Sigmoid colon (tissue), 7 donors: ENCODE measurements at places on chromosomes 1 and 21. TPM values are rescaled to one million over a fixed set of nuclear protein-coding genes. Genes with fewer than 3 reads are reported as not detected.

DNA sequence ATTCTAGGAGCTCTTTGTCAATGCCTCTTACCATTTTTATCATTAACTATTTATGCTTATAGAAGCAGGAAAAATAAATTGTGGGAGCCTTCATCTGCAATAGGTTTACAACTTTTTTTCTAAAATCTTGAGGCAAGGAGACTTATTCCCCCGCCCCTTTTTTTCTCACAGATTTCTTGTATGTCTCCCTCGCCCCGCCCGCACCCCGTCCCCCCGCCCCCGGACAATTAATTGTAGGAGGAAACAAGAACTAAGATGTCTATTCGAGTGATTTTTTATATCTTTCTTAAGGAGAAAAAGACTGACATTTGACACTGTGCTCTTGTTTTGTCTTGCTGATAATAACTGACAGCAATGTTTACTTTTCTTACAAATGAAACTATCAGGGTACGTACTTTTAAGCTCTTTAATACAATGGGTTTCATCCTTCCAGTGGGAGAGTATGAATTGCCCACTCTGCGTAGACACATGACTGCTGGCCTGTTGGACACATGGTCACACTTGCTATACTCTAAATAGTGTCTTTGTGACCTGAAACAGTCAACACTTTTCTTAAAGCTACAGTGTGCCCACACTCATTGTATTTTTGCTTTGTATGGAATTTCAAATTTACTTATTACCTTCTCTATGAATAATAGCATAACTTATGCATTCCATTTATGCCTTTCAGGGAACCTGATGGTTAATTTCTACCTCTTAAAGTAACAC lies 1.5 kb upstream of the IVNS1ABP start:
- H3K4me3 ChIP-seq: no peak overlapping the region
- no peak for DNase-seq
- H3K27ac ChIP-seq: peak overlapping the region; percentile 97
- no peaks in the 10 kb centered on the region for H3K36me3 ChIP-seq

The SH2D1B gene
- not detected for total RNA-seq

DNA sequence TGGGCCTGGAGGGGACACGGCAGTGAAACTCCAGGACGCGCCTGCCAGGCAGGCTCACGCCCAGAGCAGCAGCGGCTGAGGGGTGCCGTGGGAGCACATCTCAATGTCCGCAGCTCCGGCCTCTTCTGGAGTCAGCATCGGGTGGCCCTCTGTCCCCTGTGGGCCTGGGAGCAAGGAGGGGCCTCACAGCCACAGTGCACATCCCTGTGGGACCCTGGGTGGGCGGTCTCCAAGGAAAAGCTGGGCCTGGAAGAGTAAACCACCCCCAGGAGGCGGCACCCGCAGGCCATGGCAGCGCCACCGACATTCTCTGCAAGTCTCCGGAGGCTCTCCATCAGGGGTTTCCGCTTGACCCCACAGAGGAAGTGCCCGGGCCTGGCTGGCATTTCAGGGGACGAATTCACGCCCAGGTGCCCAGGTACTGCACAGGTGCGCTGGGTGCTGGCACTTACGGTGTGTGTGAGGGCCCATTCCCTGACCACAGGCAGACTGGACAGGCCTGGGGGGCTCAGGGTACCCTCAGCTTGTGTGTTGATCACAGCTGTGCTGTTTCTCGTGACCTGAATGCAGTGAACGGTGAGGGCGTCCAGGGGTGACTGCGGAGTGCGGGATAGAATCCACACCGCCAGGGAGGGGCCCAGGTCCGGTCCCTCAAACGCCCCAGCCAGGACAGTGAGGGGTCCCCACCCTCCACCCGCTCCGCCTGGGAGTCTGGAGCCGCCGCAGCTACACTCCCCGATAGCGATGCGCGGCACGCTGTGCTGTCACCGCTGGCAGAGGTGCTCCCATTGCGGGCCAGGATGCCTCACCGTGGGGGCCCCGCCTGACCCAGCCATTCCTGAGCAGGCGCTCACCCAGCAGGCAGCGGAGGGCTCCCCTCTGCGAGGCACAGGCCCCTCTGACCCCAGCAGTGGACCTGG lies 16.6 kb upstream of the RNF223 start:
- no peaks in the 10 kb centered on the region for H3K36me3 ChIP-seq
- no peak overlapping the region for H3K27ac ChIP-seq
- H3K4me1 ChIP-seq: no peaks in the 10 kb centered on the region
- no peaks in the 10 kb centered on the region for H3K27me3 ChIP-seq
- no peak for DNase-seq

GRCh38 chr21:34313116-34313515 lies 50.7 kb upstream of the KCNE2 start:
- no peak for DNase-seq
- H3K4me3 ChIP-seq: no peak overlapping the region
- no peaks in the 10 kb centered on the region for H3K4me1 ChIP-seq
- H3K27ac ChIP-seq: no peak overlapping the region
- H3K27me3 ChIP-seq: no peaks in the 10 kb centered on the region

GRCh38 chr1:192707978-192708547 lies 72.1 kb downstream of the RGS13 start:
- no peak for DNase-seq
- no peaks in the 10 kb centered on the region for H3K27me3 ChIP-seq
- no peaks in the 10 kb centered on the region for H3K4me1 ChIP-seq
- H3K27ac ChIP-seq: no peak overlapping the region
- no peak overlapping the region for H3K4me3 ChIP-seq

DNA sequence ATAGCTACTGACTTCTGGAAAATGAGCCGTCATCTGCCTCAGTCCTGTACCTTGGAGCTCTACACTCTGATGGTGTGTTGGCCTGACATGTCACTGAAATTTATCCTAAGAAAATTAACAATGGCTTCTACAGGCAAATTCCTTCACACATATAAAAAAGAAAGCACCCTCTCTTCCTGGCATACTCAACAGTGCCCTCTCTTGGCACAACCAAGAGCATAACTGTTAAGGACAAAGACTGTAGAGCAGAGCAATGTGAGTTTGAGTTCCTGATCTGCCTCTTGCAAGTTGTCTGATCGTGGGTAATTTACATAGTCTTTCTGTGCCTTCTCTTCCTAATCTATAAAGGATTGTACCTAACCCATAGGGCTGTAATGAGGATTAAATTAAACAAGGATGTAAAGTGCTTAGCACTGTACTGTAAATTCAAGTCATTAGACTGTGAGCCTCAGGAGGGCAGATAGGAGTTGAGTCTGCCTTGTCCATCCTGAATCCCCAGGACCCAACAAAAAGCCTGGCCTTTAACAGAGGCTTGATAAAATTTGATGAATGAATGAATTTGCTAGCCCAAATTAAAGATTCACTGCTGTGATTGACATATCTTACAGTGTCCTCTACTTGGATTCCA lies 83.5 kb downstream of the SYF2 start:
- H3K36me3 ChIP-seq: no peaks in the 10 kb centered on the region
- H3K27me3 ChIP-seq: no peaks in the 10 kb centered on the region
- no peaks in the 10 kb centered on the region for H3K4me1 ChIP-seq

- H3K27me3 ChIP-seq: no peaks in the 10 kb centered on the region
- no peak overlapping the region for H3K27ac ChIP-seq
- no peak overlapping the region for H3K4me3 ChIP-seq
- no peaks in the 10 kb centered on the region for H3K4me1 ChIP-seq
- no peaks in the 10 kb centered on the region for H3K36me3 ChIP-seq
Observed at GRCh38 chr1:227152525-227152924, 165.8 kb downstream of the CDC42BPA start.

DNA sequence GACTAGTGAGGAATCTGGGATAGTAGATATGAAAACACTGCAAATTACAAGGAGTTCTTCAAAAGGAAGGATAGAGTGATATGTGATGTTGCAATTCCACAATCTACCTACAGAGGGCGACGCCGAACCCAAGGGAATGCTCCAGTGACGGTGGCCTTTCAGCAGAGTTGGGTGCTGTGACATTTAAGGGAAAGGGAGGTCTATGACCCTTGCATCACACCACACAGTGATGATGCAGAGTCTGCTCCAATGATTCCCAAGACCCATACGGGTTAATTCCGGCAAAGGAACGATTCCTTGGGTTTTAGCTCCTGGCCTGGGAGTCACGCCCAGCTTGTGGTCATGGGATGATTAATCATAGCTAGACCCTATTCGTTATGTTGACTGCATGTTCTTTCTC lies 123.0 kb upstream of the IGSF21 start:
- DNase-seq: no peak
- no peaks in the 10 kb centered on the region for H3K27me3 ChIP-seq
- H3K4me3 ChIP-seq: no peak overlapping the region
- H3K36me3 ChIP-seq: no peaks in the 10 kb centered on the region

The FHAD1 gene
- not detected for total RNA-seq

GRCh38 chr1:230710543-230710904 lies 3.4 kb downstream of the AGT start:
- no peaks in the 10 kb centered on the region for H3K36me3 ChIP-seq
- no peak overlapping the region for H3K27ac ChIP-seq
- DNase-seq: no peak
- no peak overlapping the region for H3K4me3 ChIP-seq
- peaks cover 15% of the 10 kb centered on the region for H3K4me1 ChIP-seq

The OR6N1 gene
- total RNA-seq: not detected

DNA sequence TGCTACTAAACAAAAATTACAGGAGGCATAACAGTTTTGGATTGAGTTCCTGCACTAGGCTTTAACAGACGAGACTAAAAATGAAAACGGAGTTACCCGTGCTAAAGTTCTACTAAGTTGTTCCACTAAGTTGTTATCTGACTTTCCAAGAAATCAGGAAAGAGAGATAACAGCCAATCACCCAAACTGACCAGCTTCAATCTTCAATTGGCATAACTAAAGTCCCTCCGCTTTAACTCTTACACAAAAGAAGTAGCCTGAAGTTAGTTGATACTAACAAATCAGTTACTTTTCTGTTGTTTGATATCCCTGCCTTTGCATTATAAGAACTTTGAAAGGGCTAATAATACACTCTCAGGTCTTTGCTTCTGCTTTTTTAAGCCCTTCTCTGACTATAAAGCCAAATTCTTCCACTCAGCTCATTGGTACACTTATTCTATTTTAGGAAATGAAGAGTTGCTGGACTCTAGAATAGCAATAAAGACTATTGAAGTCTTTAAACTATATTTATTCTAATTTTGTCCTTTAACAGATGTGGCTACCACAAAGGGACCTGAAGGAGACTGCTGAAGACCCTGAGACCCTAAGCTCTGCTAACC lies 61.3 kb downstream of the TESK2 start:
- H3K27me3 ChIP-seq: no peaks in the 10 kb centered on the region
- H3K36me3 ChIP-seq: no peaks in the 10 kb centered on the region
- no peak overlapping the region for H3K27ac ChIP-seq
- no peak for DNase-seq
- no peaks in the 10 kb centered on the region for H3K4me1 ChIP-seq

The HMGB4 gene
- not detected for total RNA-seq

GRCh38 chr1:12546771-12547585 lies 71.0 kb downstream of the DHRS3 start:
- DNase-seq: peak; percentile 86
- H3K4me1 ChIP-seq: peaks cover 48% of the 10 kb centered on the region
- H3K27ac ChIP-seq: peak overlapping the region; percentile 79
- H3K4me3 ChIP-seq: no peak overlapping the region

The CLDN17 gene
- not detected for total RNA-seq

DNA sequence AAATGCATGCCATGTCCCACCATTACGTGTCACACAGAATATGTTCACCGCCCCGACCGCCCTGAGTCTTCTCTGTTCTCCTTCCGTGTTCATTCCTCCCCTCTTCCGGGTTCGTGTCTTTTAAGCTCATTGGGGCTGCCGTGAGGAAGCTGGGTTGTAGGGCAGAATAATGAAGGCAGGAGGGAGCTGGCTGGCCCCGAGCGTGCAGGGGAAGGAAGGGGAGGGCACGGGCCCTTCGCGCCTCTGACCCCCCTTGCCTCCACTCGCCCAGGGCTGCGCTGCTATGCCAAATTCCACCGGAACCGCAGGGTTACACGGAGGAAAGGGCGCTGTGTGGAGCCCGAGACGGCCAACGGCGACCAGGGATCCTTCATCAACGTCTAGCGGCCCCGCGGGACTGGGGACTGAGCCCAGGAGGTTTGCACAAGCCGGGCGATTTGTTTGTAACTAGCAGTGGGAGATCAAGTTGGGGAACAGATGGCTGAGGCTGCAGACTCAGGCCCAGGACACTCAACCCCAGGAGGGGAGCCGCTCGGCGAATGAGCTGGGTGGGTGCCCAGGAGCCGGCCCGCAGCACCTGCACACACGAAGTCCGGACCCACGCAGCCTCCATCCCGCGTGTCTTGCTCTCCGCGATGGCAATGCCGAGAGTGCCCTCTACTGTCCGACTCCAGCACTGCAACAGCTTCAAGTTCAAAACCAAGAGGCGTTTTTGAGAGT lies 16.5 kb upstream of the AGTRAP start:
- H3K4me1 ChIP-seq: peaks cover 11% of the 10 kb centered on the region
- H3K36me3 ChIP-seq: no peaks in the 10 kb centered on the region
- no peaks in the 10 kb centered on the region for H3K27me3 ChIP-seq
- peak; percentile 91 for DNase-seq
- H3K27ac ChIP-seq: peak overlapping the region; percentile 25

- DNase-seq: no peak
- no peaks in the 10 kb centered on the region for H3K36me3 ChIP-seq
- no peaks in the 10 kb centered on the region for H3K4me1 ChIP-seq
Observed at GRCh38 chr1:162966613-162967012, 102.5 kb upstream of the RGS4 start.

DNA sequence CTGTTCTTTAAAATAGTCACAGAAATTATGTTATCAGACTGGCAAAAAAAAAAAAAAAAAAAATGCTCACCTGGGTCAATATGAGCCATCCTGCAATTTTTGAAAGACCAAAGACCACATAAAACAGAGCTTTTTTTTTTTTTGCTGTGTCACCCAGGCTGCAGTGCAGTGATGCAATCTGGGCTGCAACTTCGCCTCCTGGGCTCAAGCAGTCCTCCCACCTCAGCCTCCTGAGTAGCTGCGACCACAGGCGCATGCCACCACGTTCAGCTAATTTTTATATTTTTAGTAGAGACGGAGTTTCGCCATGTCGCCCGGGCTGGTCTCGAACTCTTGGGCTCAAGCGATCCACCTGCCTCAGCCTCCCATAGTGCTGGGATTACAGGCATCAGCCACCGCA lies 62.8 kb downstream of the RGS13 start:
- DNase-seq: no peak
- no peaks in the 10 kb centered on the region for H3K36me3 ChIP-seq
- no peaks in the 10 kb centered on the region for H3K27me3 ChIP-seq
- no peak overlapping the region for H3K4me3 ChIP-seq
- peaks cover 19% of the 10 kb centered on the region for H3K4me1 ChIP-seq

DNA sequence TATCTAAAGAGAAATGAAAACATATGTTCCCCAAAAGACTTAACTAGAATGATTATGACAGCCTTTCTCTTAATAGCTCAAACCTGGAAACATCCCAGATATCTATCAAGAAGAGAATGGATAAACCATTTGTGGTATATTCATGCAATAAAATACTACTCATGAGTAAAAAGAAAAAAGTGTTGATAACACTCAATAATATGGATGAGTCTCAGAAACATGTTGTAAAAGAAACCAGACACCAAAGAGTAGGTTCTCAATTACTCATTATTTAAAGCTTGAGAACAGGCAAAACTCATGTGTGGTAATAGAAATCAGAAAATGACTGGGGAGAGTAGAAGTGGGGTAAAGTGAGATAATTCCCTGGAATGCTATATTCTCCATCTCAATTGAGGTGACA lies 154.1 kb downstream of the PHTF1 start:
- no peak for DNase-seq
- H3K4me1 ChIP-seq: no peaks in the 10 kb centered on the region
- no peaks in the 10 kb centered on the region for H3K36me3 ChIP-seq
- H3K27me3 ChIP-seq: no peaks in the 10 kb centered on the region
- H3K27ac ChIP-seq: no peak overlapping the region

- H3K27ac ChIP-seq: no peak overlapping the region
- H3K4me3 ChIP-seq: no peak overlapping the region
- H3K27me3 ChIP-seq: no peaks in the 10 kb centered on the region
- no peaks in the 10 kb centered on the region for H3K36me3 ChIP-seq
- H3K4me1 ChIP-seq: no peaks in the 10 kb centered on the region
- no peak for DNase-seq
Observed at GRCh38 chr1:215198021-215198420, 115.5 kb downstream of the KCNK2 start.

The TNNT2 gene
- 0.81 TPM for total RNA-seq
